ENCODE measurements at places on chromosomes 1 and 21. TPM values are rescaled to one million over a fixed set of nuclear protein-coding genes. Genes with fewer than 3 reads are reported as not detected.

Gene SMIM1
- not detected for total RNA-seq

Gene RXFP4
- not detected for total RNA-seq

Gene SPATA1
- total RNA-seq = not detected

Gene FCN3
- 4.1 TPM for total RNA-seq

Gene FCRL4
- not detected for total RNA-seq

Gene AMY2B
- total RNA-seq = 3.1 TPM

Gene DAB1
- total RNA-seq = under 0.01 TPM

Gene CFAP107
- not detected for total RNA-seq

Gene CRYBG2
- total RNA-seq = 305 TPM

Gene OR14I1
- total RNA-seq = not detected

Gene LCE1B
- total RNA-seq = not detected

Gene CYYR1
- 6.6 TPM for total RNA-seq

Gene FAM43B
- 0.11 TPM for total RNA-seq

Gene TEX38
- total RNA-seq = not detected

Gene SYT11
- 4.0 TPM for total RNA-seq

Gene HHAT
- 3.7 TPM for total RNA-seq

Gene FALEC
- not detected for total RNA-seq

Gene DHCR24
- 285 TPM for total RNA-seq

Gene MX1
- total RNA-seq = 90.2 TPM

Gene SELP
- 15.1 TPM for total RNA-seq

Gene IL20
- total RNA-seq = not detected

Gene CD53
- total RNA-seq = 31.1 TPM

Gene NT5C1A
- not detected for total RNA-seq

Gene CR1L
- not detected for total RNA-seq

Gene B3GALT2
- 0.35 TPM for total RNA-seq

Gene CD1E
- total RNA-seq = 5.7 TPM

Gene FHAD1
- total RNA-seq = 0.57 TPM

Gene GBP5
- total RNA-seq = 4.8 TPM

Gene NR5A2
- total RNA-seq = 1.2 TPM

Gene CTSK
- total RNA-seq = 68.3 TPM

Gene FLG
- total RNA-seq = 21.1 TPM

All from esophagus squamous epithelium (tissue), 5 donors.